ENCODE measurements at places on chromosomes 5 and 9.
A peak's percentile ranks its signal among the peaks of the same experiment; 100 is the strongest.

GRCh38 chr9:21967702-21968101 is 26.5 kb downstream of the CDKN2A start:
- no peak for DNase-seq

- DNase-seq, result no peak
Measured at GRCh38 chr5:96339862-96340261, 93.2 kb downstream of the PCSK1 start.

- DNase-seq, result peak; percentile 69
Measured at GRCh38 chr5:65076251-65076869, 307.6 kb downstream of the CWC27 start.

DNA sequence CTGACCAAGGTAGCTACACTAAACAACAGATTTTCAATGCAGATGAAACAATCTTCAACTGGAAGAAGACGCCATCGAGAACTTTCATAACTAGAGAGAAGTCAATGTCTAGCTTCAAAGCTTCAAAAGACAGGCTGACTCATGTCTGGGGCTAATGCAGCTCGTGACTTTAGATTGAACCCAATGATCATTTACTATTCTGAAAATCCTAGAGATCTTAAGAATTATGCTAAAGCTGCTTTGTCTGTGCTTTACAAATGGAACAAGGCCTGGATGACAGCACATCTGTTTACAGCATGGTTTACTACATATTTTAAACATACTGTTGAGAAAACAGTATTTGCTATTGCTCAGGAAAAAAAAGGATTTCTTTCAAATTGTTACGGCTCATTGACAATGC is 54.9 kb downstream of the RICTOR start:
- peak; percentile 37 for DNase-seq

GRCh38 chr5:126937771-126938170 is 92.6 kb downstream of the MARCHF3 start:
- DNase-seq, result no peak

- peak; percentile 7 for DNase-seq
Measured at GRCh38 chr9:17075758-17076485, 58.9 kb upstream of the CNTLN start.

- DNase-seq, result no peak
Measured at GRCh38 chr5:170375283-170375682, 13.9 kb downstream of the KCNMB1 start.

DNA sequence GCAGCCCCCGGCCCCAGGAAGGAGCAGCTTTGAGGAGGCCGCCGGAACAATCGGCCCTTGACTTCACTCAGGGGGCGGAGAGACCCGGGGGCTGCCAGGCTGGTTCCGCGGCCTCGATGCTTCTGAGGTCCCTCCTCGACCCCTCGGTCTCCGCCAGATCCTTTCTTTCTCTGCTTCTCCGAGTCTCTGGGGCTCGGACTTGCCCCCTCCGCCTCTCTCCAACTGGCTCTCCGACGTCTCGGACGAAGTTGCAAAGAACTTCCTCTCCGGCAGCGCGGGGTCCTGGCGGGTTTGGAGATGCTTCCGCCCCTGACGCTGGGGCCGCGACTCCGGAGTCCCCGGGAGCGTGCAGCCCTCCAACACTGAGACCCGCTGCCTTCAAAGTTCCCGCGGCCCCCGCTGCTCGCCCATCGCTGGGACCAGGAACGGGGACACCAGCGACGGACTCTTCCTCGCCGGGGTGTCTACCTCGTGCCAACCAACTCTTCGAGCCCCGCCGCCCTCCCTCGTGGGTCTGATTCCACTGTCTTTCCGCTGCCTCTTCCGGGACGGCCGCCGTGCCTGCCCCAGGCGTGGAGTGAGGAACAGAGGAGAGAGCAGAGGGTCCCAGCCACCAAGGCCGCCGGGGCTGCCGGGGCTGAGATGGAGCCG is 7.0 kb downstream of the PAX5 start:
- no peak for DNase-seq

All from fibroblast of skin of scalp (primary cell).